ENCODE measurements at places on chromosomes 12 and 14. TPM values are rescaled to one million over a fixed set of nuclear protein-coding genes. Genes with fewer than 3 reads are reported as not detected.

PABPN1 gene
- 58.2 TPM for total RNA-seq

GNG2 gene
- 36.8 TPM for total RNA-seq

RPS6KL1 gene
- total RNA-seq, result 6.1 TPM

RNASE4 gene
- 18.4 TPM for total RNA-seq

CPNE6 gene
- not detected for total RNA-seq

RD3L gene
- not detected for total RNA-seq

KERA gene
- total RNA-seq, result 223 TPM

STYK1 gene
- total RNA-seq, result not detected

CNOT2 gene
- 97.9 TPM for total RNA-seq

All from muscle of leg (tissue), 16 donors.